Foreskin keratinocyte (primary cell): ENCODE measurements at places on chromosomes 11 and 22. TPM values are rescaled to one million over a fixed set of nuclear protein-coding genes. Genes with fewer than 3 reads are reported as not detected.

The IL18 gene
- 67.7 and 79.2 TPM in 2 replicates for polyA plus RNA-seq

- DNase-seq: no peak
These were observed 31.1 kb upstream of the PDGFB start for GRCh38 chr22:39275814-39276439.

- DNase-seq: peak; percentile 84
These were observed 257.8 kb upstream of the LUZP2 start for GRCh38 chr11:24238771-24239645.

GRCh38 chr11:99333621-99334020, 312.9 kb downstream of the CNTN5 start:
- no peak for DNase-seq

DNA sequence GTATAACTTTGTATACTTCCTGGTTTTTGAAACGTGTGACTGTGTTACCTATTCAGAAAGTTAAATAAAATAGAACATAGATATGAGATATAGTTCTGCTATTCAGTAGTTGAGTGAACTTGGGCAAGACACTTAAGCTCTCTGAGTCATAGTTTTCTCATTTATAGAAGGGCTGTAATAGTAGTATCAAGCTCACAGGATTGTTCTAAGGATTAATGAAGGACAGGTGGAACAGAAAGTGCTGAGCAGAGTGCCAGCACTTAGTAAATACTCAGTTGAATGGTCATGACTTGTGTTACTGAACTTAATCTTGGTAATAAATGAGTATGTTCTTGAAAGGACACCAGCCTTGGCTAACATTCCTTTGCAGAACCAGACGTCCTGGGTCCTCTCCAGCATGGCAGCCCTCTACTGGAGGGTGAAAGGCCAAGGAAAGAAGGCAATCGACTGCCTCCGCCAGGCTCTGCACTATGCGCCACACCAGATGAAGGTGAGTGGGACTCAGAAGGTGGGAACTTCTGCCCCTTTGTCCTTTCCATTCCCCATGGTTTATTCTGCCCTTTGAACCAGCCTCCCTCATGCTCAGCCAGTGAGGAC, 131.2 kb downstream of the TTC17 start:
- DNase-seq: no peak

The AQP11 gene
- 0.11 and 0.13 TPM in 2 replicates for polyA plus RNA-seq

GRCh38 chr11:80873310-80873999, 1432.6 kb upstream of the TENM4 start:
- DNase-seq: peak; percentile 17

GRCh38 chr11:129643031-129643721, 172.5 kb upstream of the TMEM45B start:
- DNase-seq: peak; percentile 97

- peak; percentile 95 for DNase-seq
These were observed 111.6 kb downstream of the SIK3 start for GRCh38 chr11:116986521-116987105.

DNA sequence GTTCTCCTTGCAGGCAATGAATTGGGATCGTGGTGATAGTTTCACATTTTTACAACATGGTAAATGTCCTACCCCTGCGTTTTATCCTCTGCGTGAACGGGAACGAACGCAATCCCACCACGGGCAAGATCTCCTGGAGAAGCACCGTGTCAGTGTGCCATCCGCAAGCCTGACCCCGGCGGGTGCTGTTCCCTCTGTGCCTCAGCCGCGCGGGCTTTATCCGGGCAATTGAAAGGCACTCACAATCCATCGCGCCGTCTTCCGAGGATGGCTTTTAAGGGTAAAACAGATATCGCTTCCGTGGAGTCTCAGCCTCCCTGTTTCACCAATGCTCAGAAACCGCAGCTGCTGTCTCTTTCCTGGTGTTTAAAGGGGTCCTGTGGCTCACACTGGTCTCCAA, 1387.5 kb downstream of the BRD1 start:
- DNase-seq: no peak

- no peak for DNase-seq
These were observed 11.6 kb downstream of the PICK1 start for GRCh38 chr22:38068641-38069371.

The BTBD18 gene
- polyA plus RNA-seq: not detected in 2 replicates

DNA sequence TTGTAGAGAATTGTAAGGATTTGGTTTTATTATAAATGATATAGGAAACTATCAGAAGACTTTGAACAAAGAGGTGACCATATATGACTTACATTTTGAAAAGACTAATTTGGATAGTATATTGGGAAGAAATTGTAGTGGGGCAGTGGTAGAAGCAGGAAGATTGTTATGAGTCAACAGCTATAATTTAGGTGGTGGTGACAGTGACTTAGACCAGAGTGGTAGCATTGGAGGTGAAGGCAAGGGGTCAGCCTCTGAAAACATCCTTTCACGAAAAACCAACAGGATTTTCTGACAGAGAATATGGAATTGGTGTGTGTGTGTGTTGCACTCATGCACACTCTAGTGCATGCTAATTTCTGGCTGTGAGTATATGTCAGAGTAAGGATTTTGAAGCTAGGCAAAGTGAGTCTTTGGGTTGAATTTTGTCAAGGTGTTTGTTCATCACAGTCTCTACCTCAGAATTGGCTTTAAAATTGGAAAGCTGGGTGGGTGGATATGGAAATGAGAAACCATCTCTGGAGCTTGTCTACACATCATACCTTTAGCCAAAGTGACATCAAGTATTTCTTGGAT, 8.2 kb upstream of the HBE1 start:
- no peak for DNase-seq

The KCNJ1 gene
- not detected in 2 replicates for polyA plus RNA-seq

The MS4A12 gene
- not detected in 2 replicates for polyA plus RNA-seq

The GPR83 gene
- not detected in 2 replicates for polyA plus RNA-seq

The OR8G1 gene
- not detected in 2 replicates for polyA plus RNA-seq

DNA sequence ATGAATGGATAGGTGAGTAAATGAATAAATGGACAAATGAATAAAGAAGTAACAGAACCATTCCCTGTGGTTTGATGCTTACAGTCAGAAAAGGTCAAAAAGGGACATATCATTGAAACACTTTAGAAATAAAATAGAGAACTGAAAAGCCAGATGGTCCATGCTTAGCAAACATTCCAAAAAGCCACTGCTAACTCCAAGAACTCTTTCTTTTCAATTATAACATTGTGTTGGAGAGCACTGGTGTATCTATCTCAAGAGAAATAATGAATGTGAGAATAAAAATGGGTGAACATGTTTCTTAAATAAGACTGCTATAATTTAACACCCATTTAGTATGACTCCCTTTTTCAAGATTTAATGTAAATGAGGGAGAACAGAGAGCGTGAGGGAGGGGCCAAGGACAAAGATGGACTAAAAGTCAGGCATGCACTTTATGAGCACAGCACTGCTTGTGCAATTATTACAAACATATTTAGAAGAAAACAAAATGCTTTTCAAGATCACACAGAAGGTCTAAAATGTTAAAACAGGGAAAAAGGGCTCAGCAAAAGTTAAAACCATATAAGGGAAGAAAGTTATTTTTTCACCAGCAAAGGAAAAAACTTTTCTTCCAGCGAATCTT, 224.3 kb upstream of the PITPNB start:
- no peak for DNase-seq

DNA sequence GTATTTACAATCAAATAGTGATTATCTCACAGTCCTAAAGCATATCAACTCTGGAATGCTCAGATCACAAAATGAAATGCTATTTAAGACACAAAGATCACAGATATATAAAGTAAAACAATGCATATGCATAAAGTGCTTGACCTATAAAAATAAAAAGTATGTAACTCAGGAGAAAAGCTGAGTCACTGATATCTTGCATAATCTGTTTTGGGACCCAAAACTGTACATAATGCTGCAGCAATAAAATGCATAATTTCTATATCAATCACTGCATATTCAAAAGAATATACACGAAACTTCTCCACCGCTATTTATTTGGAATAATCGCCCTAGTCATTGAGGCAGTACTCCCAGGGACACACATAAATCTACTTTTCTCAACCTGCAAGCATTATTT, 34.9 kb upstream of the GRIA4 start:
- no peak for DNase-seq

The OR56A1 gene
- not detected in 2 replicates for polyA plus RNA-seq

- no peak for DNase-seq
These were observed 9.2 kb downstream of the TIGD3 start for GRCh38 chr11:65363770-65364169.

The OR5B21 gene
- not detected in 2 replicates for polyA plus RNA-seq
